A549 treated with ZK216348 at 1 μM for 4 hours (cell line): ENCODE measurements at places on chromosomes 5 and 9. TPM values are rescaled to one million over a fixed set of nuclear protein-coding genes. Genes with fewer than 3 reads are reported as not detected.

Gene GPR151
- not detected in 5 replicates for total RNA-seq

Gene FAM219A
- 13.0 to 18.8 TPM (median 18.4 TPM) in 5 replicates for total RNA-seq

Gene GABRA1
- total RNA-seq, result not detected in 5 replicates

Gene QRFP
- not detected in 5 replicates for total RNA-seq

Gene IRGM
- 0.14 TPM in 1 of 5 replicates, not detected in the others for total RNA-seq

Gene QSOX2
- total RNA-seq, result 21.1 to 30.5 TPM (median 28.8 TPM) in 5 replicates

Gene MOB3B
- 6.9 to 11.2 TPM (median 9.3 TPM) in 5 replicates for total RNA-seq

Gene CER1
- not detected in 5 replicates for total RNA-seq

Gene AJM1
- total RNA-seq, result 2.1 to 5.6 TPM (median 5.3 TPM) in 5 replicates

Gene SLC36A2
- total RNA-seq, result not detected in 5 replicates

Gene RNF224
- total RNA-seq, result 0.13 to 0.58 TPM (median 0.39 TPM) in 4 of 5 replicates, not detected in the other

Gene GPX8
- 27.0 to 41.5 TPM (median 36.1 TPM) in 5 replicates for total RNA-seq

Gene TAS2R1
- not detected in 5 replicates for total RNA-seq

Gene HOMER1
- 2.8 to 8.7 TPM (median 5.8 TPM) in 5 replicates for total RNA-seq

Gene IFT74
- 10.7 to 18.0 TPM (median 12.7 TPM) in 5 replicates for total RNA-seq

Gene IFNA13
- total RNA-seq, result not detected in 5 replicates

Gene GABBR2
- total RNA-seq, result 0.12 to 0.34 TPM (median 0.31 TPM) in 5 replicates

Gene WDR55
- 24.2 to 33.0 TPM (median 30.9 TPM) in 5 replicates for total RNA-seq

Gene CCDC69
- 1.0 to 2.2 TPM (median 1.6 TPM) in 5 replicates for total RNA-seq

Gene GABRG2
- total RNA-seq, result not detected in 5 replicates

Gene WNK2
- 3.1 to 7.9 TPM (median 7.8 TPM) in 5 replicates for total RNA-seq

Gene IFNE
- total RNA-seq, result 1.0 to 2.2 TPM (median 1.7 TPM) in 5 replicates

Gene GADD45G
- 0.31 to 0.53 TPM (median 0.37 TPM) in 4 of 5 replicates, not detected in the other for total RNA-seq

Gene ANP32B
- 299 to 372 TPM (median 318 TPM) in 5 replicates for total RNA-seq

Gene FOCAD
- 15.3 to 17.5 TPM (median 16.6 TPM) in 5 replicates for total RNA-seq

Gene SPINK4
- not detected in 5 replicates for total RNA-seq

Gene PRRX2
- total RNA-seq, result 3.6 to 12.5 TPM (median 11.3 TPM) in 5 replicates

Gene RANBP3L
- total RNA-seq, result 0.06 TPM in 1 of 5 replicates, not detected in the others

Gene RASA1
- total RNA-seq, result 15.1 to 28.1 TPM (median 26.0 TPM) in 5 replicates

Gene ANKRD18B
- 3.1 to 9.0 TPM (median 8.5 TPM) in 5 replicates for total RNA-seq

Gene FBP1
- total RNA-seq, result 0.11 to 0.15 TPM (median 0.13 TPM) in 3 of 5 replicates, not detected in the others

Gene ELAVL2
- not detected in 5 replicates for total RNA-seq

Gene GZMA
- not detected in 5 replicates for total RNA-seq

Gene OR1J2
- total RNA-seq, result not detected in 5 replicates

Gene FAM200C
- 1.8 to 2.3 TPM (median 2.1 TPM) in 5 replicates for total RNA-seq

Gene PCDHB3
- total RNA-seq, result 0.09 TPM in 1 of 5 replicates, not detected in the others

Gene PCDHGA8
- total RNA-seq, result 0.02 to 0.06 TPM (median 0.04 TPM) in 3 of 5 replicates, not detected in the others

Gene ZBED3
- total RNA-seq, result 3.0 to 4.5 TPM (median 3.7 TPM) in 5 replicates

Gene SLC25A2
- not detected in 5 replicates for total RNA-seq

Gene GKAP1
- total RNA-seq, result 4.0 to 7.5 TPM (median 5.8 TPM) in 5 replicates

Gene HAVCR2
- total RNA-seq, result 0.20 to 0.70 TPM (median 0.41 TPM) in 5 replicates

Gene LCN9
- total RNA-seq, result not detected in 5 replicates

Gene HARS2
- total RNA-seq, result 37.0 to 41.3 TPM (median 39.9 TPM) in 5 replicates

Gene SIT1
- not detected in 5 replicates for total RNA-seq

Gene LCN2
- total RNA-seq, result 3.4 to 6.8 TPM (median 3.5 TPM) in 5 replicates
